ENCODE measurements at places on chromosomes 16 and 17. TPM values are rescaled to one million over a fixed set of nuclear protein-coding genes. Genes with fewer than 3 reads are reported as not detected.

EXOC3L1 gene
- polyA plus RNA-seq: 0.21 TPM

TNFRSF13B gene
- polyA plus RNA-seq: 0.78 TPM

FOXL1 gene
- polyA plus RNA-seq: not detected

OTOP3 gene
- not detected for polyA plus RNA-seq

GPR139 gene
- polyA plus RNA-seq: not detected

KRTAP2-3 gene
- polyA plus RNA-seq: not detected

VASN gene
- 0.16 TPM for polyA plus RNA-seq

CALB2 gene
- not detected for polyA plus RNA-seq

CXCL16 gene
- polyA plus RNA-seq: 3.8 TPM

All from CD4-positive, alpha-beta memory T cell (primary cell).